GM04504 (cell line): ENCODE measurements at places on chromosomes 7 and 10.

DNA sequence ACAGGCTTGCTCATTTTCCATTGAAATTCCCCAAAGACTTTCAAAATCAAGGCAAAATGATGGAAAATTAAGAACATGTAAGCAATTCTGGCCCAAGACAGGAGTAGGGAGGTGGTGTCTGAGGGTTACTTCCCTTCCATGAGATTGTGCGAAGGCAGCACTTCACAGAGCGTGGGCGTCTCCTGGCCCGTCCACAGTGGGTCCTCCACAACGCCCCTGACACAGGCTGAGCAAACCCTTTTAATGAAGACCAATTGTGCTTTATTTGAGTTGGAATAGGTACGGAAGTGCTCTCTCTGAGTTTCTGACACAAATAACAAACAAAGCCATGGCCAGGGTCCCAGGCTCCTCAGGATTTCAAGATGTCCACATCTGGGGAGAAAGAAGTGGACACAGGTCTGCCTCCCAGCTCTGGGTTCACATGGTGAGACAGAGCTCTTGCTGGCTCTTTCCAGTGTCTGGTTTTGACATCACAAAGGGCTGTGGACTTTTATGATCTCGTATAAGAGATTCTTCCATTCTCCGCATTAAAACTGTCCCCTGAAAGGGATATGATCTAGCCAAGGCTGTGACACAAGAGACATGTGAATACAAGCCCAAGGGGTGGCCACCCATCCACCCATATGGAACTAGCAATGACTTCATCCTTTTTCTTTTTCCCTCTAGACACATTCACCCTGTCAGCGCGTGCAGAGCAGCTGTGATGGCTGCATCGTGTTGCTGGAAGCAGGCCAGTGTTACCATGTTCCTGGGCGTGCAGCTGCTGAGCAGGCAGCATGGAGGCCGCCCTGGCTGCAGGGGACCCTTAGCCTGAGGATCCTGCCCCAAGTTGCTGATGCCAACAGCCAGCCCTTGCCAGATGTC, 145.6 kb downstream of the ADAM12 start:
- peak; percentile 82 for DNase-seq

DNA sequence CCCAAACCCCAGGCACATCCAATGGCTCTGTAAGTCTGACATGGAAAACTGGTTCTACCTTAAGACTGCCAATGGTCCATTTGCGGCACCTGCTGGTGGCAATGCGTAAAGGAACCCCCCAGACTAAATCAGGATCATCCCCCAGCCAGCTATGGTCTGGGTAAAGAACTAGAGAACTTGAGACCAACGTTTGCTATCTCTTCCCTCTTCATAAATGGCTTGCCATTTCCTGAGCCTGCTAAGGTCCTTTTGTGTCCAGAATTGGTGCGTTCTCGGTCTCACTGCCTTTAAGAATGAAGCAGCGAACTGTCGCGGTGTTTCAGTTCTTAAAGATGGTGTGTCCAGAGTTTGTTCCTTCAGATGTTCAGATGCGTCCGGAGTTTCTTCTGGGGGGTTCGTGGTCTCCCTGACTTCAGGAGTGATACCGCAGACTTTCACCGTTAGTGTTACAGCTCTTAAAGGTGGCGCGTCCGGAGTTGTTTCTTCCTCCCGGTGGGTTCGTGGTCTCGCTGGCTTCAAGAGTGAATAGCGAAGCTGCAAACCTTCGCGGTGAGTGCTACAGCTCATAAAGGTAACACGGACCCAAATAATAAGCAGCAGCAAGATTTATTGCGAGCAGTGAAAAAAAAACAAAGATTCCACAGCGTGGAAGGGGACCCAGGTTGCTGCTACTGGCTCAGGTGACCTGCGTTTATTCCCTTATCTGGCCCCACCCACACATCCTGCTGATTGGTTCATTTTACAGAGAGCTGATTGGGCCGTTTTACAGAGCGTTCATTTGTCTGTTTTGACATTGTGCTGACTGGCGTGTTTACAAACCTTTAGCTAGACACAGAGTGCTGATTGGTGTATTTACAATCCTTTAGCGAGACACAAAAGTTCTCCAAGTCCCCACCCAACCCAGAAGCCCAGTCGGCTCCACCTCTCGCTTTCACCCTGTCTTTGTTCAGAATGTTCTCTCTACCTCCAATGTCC, 95.4 kb downstream of the ELMO1 start:
- no peak for DNase-seq

DNA sequence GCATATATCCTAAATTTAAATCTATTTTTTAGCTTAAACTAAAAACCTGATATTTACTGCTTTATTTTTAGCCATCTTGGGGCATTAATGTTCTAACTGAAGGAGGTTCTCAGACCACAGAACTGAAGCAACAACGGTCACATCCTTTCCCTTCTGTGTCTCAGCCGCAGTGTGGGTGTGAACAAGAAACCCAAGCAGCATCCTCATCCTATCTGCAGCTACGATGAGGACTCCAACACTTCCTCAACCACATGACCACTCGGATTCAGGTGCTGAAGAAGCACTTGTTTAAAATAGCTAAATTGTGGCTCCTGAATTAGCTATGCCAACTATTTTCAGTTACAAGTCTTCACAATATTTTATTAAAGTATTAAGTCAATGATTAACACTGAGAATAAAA, 5.3 kb downstream of the ESYT2 start:
- no peak for DNase-seq

DNA sequence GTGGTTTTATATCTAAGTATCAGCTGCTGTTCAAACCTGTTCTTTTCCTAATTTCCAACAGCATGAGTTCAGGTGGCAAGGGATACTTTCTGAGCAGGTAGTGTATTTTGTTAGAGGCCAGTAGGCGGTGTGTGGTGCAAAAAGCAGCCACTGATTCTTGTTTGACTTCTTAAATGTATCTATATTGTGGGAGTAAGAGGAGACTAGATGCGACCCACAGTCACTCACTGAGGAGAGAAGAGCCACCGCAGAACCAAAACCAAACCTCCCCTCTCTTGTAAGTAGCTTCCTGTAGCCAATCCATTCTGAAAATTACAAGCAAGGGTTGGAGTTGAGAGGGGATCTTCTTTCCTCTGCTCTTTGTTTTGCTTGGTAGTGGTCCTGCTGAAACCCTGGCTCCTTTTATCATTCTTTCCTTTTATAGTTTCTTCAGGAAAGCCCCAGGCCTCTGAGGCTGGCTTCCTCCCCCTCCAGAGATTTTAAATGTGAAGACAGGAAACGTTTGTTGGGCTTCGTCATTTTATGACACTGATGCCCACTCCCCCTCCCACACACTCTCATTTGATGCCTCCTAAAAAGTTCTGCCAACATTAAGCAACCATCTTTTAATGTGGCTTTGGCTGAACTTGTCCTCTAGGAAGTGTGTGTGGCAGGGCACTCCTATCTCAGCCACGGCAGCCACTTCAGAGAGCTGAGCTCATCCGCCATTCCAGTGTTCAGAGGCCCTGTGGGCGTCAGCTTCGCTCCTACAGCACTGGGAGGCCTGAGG, 566.0 kb downstream of the SUGCT start:
- no peak for DNase-seq

DNA sequence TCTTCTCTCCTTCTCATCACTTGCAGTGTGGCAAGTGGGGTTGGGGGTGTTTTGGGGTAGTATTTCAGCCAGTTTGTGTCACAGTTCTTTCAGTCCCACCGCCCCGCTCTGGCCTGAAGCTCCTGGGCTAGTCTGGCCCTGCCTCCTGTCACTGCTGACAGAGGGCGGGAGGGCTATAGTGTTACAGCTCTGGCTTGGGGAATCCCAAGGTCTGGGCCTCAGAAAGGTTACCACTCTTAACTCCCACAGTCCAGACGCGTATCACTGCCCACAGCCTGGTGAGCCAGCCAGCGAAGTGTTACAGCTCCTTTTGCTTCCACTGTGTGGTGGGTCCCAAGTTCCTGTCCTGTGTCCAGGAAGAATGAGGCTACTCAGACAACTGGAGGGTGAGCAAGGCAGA, 56.0 kb downstream of the ZNF777 start:
- no peak for DNase-seq

DNA sequence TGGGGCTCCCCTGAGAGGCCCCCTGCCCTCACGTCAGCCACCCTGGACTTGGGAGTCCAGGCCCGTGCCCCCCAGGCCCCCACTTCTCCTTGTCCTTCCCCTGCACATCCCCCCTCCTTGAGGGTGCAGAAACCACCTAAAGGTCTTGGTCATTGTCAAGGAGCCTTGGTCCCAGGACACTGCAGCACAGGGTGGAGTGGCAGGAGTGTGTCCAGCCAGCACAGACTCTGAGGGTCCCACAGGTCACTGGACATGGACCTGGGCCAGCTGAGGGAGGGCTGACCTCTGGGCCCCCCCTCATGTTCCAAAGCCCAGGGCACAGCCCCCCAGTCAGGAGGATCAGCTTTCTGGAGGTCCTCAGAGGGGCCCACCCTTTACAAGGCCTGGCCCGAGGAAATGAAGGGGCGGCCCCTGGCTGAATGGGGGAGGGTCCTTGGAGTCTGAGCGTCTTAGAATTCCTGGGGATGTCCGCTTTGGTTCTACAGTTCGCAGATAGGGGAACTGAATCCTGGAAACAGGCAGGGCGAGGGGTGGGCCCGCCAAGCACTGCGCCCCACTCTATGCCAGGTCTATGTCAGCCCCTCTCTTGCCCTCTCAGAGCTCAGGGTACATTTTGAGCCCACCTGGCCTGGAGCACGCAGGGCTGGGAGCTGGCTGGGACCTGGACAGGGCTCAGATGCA, 54.0 kb downstream of the PWWP2B start:
- DNase-seq = no peak

GRCh38 chr10:102509387-102509786, 5.6 kb downstream of the SUFU start:
- DNase-seq = peak; percentile 42

- no peak for DNase-seq
These were observed 137.7 kb upstream of the MDFIC start for GRCh38 chr7:114784177-114784576.

GRCh38 chr7:103719070-103719469, 270.4 kb downstream of the RELN start:
- no peak for DNase-seq

DNA sequence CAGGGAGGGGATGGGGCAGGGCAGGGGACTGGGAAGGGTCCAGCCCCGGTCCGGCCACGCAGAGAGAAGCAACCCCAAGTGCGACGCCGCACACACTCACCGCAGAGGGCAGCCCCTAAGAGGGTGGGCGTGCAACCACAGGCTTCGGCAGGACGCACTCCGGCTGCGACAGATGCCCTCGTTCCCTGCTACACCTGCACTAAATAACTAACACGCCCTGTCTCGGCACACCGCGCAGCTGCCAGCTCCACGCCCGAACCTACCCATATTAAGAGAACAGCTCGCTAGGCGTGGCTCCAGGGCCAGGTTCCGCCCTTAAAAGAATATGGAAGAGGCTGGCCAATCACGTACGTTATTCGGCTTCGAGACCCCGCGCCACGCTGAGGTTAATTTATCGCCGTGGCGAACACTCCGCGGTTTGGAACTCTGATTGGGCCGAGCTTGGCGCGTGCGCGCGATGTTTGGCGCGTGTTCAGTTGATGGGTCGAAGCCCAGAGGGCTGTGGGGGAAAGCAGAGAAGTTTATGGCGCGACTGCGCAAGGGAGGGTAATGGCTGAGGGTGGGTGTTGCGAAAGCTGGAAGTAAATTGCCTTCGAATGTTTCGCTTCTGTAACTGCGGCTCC, 91.1 kb downstream of the OR13A1 start:
- DNase-seq = no peak
